ENCODE measurements at places on chromosomes 16 and 17. TPM values are rescaled to one million over a fixed set of nuclear protein-coding genes. Genes with fewer than 3 reads are reported as not detected.
A peak's percentile ranks its signal among the peaks of the same experiment; 100 is the strongest.

Gene C16orf96
- total RNA-seq, result 0.10 TPM

Gene NOL3
- 54.0 TPM for total RNA-seq

Gene HOXB2
- 2.0 TPM for total RNA-seq

DNA sequence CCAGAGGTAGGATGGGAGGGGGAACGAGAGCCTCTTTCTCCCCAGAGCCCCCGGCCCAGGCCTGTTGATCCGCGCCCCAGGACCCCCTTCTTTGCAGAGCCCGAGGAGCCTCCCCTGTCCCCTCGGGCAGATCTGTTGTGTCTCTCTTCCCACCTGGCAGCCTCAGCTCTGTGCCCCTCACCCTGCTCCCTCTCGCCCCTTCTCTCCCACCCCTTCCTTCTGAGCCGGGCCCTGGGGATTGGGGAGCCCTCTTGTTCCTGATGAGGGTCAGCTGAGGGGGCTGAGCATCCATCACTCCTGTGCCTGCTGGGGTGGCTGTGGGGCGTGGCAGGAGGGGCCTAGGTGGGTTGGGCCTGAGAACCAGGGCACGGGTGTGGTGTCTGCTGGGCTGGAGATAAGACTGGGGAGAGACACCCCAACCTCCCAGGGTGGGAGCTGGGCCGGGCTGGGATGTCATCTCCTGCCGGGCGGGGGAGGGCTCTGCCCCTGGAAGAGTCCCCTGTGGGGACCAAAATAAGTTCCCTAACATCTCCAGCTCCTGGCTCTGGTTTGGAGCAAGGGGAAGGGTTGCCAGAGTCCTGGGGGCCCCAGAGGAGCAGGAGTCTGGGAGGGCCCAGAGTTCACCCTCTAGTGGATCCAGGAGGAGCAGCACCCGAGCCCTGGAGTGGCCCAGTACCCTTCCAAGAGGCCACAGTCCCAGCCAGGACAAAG is 65.4 kb downstream of the MRC2 start:
- no peak for DNase-seq

DNA sequence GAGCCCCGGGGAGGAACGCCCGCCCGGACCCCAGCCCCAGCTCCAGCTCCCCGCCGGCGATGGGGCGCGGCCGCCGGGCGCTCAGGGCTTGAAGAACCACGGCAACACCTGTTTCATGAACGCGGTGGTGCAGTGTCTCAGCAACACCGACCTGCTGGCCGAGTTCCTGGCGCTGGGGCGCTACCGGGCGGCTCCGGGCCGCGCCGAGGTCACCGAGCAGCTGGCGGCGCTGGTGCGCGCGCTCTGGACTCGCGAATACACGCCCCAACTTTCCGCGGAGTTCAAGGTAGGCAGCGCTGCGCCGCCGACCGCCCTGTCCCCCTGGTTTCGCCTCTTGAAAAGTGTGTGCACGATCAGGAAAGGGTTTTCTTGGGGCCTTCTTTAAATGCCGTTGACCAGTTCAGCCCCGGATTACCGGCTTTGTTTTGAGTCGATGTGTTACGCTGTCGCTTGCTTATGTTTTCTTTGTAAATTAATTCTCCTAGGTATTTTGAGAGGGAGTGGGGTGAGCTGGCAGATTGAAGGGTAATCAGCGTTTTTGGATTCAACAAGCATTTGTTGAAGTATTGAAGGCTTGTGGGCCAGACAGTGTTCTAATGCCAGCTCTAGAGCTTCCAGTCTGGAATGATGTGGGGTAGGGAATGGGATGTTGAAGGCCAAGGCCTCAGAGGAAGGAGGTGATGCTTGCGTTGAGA is 681 bp downstream of the USP43 start:
- DNase-seq, result peak; percentile 12

GRCh38 chr16:65510850-65511249 is 389.0 kb upstream of the CDH11 start:
- DNase-seq, result no peak

DNA sequence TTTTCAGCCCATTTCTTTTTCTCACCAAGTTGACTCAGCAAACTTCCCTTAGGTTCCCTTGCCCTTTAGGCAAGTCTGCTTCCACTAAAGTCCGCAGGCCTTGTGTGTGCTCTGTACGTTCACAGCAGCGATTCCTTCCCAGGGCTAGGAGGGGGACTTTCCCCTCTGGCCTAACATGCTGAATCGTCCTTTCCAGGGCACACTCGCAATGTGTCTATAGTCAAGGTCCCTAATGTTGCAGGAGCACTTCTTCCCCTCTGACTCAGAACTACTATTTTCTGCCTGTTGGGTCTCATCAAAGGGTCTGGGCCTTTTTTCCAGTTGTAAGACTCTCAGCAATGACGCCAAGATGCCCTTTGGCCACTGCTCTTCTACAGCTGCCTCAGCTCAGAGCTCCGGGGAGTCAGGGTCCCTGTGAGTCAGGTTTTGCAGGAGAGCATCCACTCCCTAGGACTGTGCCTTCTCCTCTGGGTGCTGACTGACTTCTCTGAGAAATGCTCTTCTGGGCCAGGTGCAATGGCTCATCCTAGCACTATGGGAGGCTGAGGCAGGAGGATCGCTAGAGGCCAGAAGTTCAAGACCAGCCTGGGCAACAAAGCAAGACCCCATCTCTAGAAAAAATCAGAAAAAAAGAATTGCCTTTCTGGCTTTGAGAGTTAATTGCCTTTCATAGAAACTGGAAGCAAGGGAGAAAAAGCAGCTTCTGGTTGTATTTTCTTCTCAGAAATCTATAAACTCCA is 64.4 kb upstream of the TBX2 start:
- no peak for DNase-seq

GRCh38 chr16:68751160-68751559 is 14.1 kb downstream of the CDH1 start:
- no peak for DNase-seq

- DNase-seq, result no peak
Observed at GRCh38 chr17:57986841-57987580, 1.0 kb downstream of the VEZF1 start.

GRCh38 chr17:69607162-69607834 is 192.8 kb downstream of the MAP2K6 start:
- peak; percentile 57 for DNase-seq

- DNase-seq, result no peak
Observed at GRCh38 chr16:86063760-86064405, 164.9 kb downstream of the IRF8 start.

- no peak for DNase-seq
Observed at GRCh38 chr17:44002141-44002848, 2.1 kb upstream of the NAGS start.

GRCh38 chr16:31253642-31254045 is 6.1 kb upstream of the ITGAM start:
- DNase-seq, result no peak

- DNase-seq, result no peak
Observed at GRCh38 chr17:19398301-19399181, 11.6 kb upstream of the MFAP4 start.
